ENCODE measurements at places on chromosomes 12 and 14. TPM values are rescaled to one million over a fixed set of nuclear protein-coding genes. Genes with fewer than 3 reads are reported as not detected.

E2F7 gene
- total RNA-seq = not detected

- H3K27me3 ChIP-seq = no peaks in the 10 kb centered on the region
- peaks cover 8% of the 10 kb centered on the region for H3K36me3 ChIP-seq
- no peaks in the 10 kb centered on the region for H3K4me1 ChIP-seq
- no peak for DNase-seq
- H3K27ac ChIP-seq = no peak overlapping the region
Measured at GRCh38 chr12:130796985-130797686, 41.9 kb downstream of the STX2 start.

DNA sequence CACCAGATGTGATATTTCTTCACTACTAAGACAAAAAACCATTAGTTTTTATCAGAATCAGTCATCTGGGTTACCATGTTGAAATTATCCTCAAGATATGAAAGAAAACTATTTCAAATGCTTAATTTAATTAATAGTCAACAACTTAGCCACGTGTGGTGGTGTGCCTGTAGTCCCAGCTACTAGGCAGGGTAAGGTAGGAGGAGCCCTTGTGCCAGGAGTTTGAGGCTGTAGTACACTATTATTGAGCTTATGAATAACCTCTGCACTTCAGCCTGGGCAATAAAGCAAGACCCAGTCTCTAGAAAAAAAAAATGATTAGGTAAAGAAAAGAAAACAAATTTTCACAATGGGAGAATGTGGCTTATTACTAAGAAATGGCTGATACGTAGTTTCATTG lies 33.4 kb downstream of the MRPL42 start:
- no peaks in the 10 kb centered on the region for H3K27me3 ChIP-seq
- no peaks in the 10 kb centered on the region for H3K4me1 ChIP-seq

- no peaks in the 10 kb centered on the region for H3K4me1 ChIP-seq
- DNase-seq = no peak
- no peak overlapping the region for H3K4me3 ChIP-seq
Measured at GRCh38 chr12:109554761-109555160, 18.5 kb downstream of the MMAB start.

PLXNC1 gene
- total RNA-seq = 4.0 TPM

DNA sequence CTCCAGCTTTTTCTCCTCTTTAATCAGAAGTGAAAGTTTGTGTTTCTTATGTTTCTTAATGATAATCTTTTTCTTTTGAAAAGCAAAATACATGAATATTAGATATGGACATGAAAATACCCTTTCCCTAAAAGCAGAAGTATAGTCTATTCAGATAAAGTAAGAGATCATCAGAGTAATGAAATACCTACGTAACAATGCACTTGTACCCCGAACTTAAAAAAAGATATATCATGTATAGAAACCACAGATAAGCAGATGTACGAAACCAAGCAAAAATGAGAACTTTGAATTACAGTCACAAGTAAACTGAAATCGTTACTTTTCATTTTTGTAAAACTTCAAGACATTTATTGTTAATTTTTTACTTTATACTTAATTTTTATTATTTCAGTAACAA lies 1.5 kb upstream of the GPR65 start:
- no peaks in the 10 kb centered on the region for H3K27me3 ChIP-seq
- no peaks in the 10 kb centered on the region for H3K4me1 ChIP-seq
- no peak overlapping the region for H3K27ac ChIP-seq

SYT10 gene
- total RNA-seq = not detected

DNA sequence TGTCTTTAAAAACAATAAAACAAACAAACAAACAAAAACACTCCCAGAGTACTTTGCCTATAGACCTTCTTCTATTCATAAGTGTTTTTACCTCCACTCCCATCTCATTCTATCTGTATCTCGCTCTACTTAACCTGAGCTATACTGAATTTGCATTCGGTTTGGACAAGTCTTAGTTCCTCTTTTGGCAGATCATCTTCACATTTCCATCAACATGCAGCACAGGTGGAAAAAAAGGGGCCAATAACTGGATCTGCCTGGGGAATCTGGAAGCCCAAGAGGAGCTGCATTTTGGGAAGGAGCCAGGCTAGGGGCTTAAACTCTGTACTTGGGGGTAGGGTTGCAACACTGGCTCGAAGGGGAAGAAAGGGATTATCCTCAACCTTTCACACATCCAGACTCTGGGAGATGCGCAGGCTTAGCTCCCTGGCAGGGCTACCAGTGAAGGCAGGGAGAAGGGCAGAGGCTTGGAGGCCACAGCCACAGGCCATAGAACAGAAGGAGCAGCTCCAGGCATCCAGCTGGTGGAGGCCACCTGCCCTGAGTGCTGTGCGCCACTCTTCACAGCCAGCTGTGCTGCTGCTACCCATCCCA lies 4.1 kb downstream of the NINJ2 start:
- H3K4me1 ChIP-seq = peaks cover 7% of the 10 kb centered on the region
- no peak overlapping the region for H3K27ac ChIP-seq
- DNase-seq = no peak
- no peaks in the 10 kb centered on the region for H3K36me3 ChIP-seq

DNA sequence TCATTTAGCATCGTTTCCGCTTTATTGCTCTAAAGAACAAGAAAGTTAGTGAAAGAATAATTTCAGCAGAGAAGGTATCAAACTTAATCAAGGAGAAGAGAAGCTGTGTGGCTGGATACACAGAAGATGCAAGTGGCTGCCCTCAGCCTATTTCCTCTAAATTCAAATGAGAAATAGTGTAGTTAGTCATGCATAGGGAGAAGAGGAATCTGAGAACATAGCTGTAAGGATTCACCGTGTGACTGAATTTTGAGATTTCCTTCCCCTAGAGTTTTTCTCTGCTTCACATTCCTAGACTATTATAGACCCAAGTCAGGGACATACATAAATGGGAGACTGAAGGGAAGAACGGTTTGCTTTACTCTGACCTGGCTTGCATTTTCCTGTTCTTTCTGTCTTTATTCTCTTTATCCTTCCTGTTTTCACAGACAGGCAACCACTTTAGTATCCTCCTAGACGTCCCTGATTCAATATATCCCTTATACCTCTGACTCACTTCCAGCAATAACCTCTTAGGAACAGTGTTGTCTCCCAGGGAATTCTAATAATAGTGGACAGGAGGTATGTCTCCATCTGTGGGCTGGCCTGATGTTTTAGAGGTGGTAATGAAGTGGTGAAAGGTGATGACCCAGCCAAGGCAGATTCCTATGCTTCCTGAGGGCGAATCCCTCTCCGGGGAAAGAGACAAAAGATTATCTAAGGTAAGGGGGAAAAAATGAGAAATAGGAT lies 7.0 kb downstream of the RNASE10 start:
- no peaks in the 10 kb centered on the region for H3K27me3 ChIP-seq
- no peak overlapping the region for H3K27ac ChIP-seq
- H3K36me3 ChIP-seq = no peaks in the 10 kb centered on the region
- H3K4me3 ChIP-seq = no peak overlapping the region

GRCh38 chr12:54019091-54019811 lies 9.0 kb upstream of the HOXC6 start:
- H3K4me3 ChIP-seq = peak overlapping the region; percentile 77
- peaks cover 9% of the 10 kb centered on the region for H3K27me3 ChIP-seq
- H3K27ac ChIP-seq = peak overlapping the region; percentile 99
- DNase-seq = no peak

DNA sequence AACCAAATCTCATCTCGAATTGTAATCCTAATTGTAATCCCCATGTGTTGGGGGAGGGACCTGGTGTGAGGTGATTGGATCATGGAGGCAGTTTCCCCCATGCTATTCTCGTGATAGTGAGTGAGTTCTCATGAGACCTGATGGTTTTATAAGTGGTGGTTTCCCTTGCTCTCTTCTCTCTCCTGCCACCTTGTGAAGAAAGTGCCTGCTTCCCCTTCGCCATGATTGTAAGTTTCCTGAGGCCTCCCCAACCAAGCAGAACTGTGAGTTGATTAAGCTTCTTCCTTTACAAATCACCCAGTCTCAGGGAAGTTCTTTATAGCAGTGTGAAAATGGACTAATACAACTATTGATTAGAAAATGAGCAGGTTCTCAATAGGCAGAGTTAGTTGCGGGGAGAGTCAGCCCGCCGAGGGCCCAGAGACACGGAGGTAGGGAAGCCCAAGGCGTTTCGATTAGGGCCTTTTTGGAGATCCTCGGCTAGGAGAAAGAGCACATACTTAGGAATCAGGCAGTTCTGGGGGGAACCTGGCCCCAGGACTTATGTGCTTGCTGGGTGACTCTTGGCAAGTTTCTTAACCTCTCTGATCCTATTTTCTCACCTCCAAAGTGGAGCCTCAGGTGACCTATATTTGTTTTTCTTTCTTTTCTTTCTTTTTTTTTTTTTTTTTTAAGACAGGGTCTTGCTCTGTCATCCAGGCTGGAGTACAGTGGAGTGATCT lies 65.7 kb downstream of the MVK start:
- no peaks in the 10 kb centered on the region for H3K36me3 ChIP-seq
- H3K4me1 ChIP-seq = no peaks in the 10 kb centered on the region
- DNase-seq = no peak
- H3K27me3 ChIP-seq = no peaks in the 10 kb centered on the region
- H3K4me3 ChIP-seq = no peak overlapping the region

DNA sequence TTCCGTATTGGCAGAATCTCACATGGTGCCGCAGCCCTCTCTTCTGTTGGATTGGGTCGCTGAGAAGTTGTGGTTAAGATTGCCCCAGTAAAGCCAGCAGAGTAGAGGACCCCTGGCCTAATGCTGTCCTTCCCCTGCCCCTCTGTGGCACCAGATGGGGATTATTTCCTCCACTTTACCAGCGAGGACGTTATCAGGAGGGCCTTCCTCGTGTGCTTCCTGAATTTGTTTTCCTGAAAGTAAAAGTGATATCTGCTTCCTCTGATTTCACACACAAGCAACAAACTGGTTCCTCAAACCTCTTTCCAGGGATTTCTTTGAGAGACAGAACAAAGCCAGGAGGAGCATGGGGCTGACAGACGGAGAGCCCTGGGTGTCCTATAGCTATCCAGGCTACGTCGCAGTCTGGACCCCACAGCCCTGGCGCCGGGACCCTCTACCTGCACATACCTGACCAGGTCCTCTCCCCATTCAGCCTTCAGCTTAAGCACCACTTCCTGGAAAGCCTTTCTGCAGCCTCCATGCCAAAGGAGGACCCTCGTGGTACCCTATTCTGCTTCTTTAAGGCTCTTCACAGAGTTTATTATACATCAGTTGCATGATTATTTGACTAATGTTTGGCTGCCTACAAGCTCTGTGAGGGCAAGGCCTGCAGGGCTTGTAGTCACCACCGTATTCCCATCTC lies 314.8 kb upstream of the FKBP4 start:
- H3K4me1 ChIP-seq = no peaks in the 10 kb centered on the region
- no peaks in the 10 kb centered on the region for H3K36me3 ChIP-seq
- no peaks in the 10 kb centered on the region for H3K27me3 ChIP-seq
- DNase-seq = no peak
- H3K4me3 ChIP-seq = no peak overlapping the region
- H3K27ac ChIP-seq = no peak overlapping the region

GRCh38 chr14:92263681-92264080 lies 59.3 kb upstream of the SLC24A4 start:
- DNase-seq = no peak
- no peaks in the 10 kb centered on the region for H3K36me3 ChIP-seq
- H3K27me3 ChIP-seq = no peaks in the 10 kb centered on the region
- no peak overlapping the region for H3K4me3 ChIP-seq
- H3K4me1 ChIP-seq = no peaks in the 10 kb centered on the region

CHGA gene
- total RNA-seq = not detected

DNA sequence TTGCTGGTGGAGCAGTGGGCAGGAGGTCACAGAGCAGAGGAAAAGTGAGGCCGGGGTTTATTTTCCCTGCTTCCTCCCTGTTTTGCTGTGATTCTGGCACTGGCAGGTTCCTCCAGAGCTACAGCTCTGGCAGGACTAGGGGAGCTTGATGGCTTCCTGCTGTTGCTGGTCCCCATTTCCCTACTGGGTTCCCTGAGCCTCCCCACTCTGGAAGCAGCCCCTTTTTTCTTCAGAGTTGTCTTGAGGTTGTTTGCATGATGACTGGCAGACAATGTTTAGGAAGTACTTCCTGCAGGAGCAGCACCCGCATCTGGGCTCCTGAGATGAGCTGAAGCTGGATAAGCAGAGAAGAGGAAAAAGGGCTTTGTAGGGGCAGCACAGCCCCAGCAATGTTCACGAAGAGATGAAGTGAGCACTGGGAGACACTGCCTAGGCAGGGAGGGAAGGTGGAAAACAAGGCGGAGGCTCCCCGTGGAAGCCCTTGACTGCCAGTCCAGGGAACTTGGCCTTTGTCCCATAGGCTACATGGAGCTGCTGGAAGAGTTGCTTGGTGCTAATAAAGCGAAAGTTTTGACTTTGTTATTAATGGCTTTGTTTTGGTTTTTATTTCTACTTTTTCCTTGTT lies 126.9 kb downstream of the SLC38A6 start:
- no peak for DNase-seq
- no peaks in the 10 kb centered on the region for H3K36me3 ChIP-seq
- H3K4me3 ChIP-seq = no peak overlapping the region
- peaks cover 65% of the 10 kb centered on the region for H3K4me1 ChIP-seq
- peak overlapping the region; percentile 73 for H3K27ac ChIP-seq

ANO4 gene
- not detected for total RNA-seq

GRCh38 chr12:1810201-1810930 lies 10.0 kb upstream of the LRTM2 start:
- no peaks in the 10 kb centered on the region for H3K36me3 ChIP-seq
- H3K4me3 ChIP-seq = no peak overlapping the region
- peaks cover 3% of the 10 kb centered on the region for H3K27me3 ChIP-seq
- peak; percentile 30 for DNase-seq
- peaks cover 7% of the 10 kb centered on the region for H3K4me1 ChIP-seq

PTPN21 gene
- 16.8 TPM for total RNA-seq

DNA sequence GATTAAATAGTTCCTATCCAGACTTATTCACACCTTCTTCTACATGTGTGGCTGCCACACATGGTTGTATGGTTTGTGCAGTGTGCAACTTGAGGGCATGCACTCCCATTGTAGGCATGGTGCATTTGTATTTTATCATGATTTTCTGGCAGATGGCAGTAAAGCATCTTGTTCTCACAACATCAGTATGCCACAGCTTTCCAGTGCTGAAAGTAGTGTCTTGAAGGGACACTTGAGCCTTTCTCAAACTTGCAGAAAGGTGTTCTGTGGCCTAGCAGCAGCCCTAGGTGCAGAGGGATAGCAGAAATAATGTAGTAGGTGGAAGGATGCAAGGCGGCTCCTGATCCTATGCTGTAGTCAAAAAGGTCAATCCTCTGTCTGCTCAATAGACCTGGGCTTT lies 72.9 kb downstream of the LMNTD1 start:
- H3K4me1 ChIP-seq = no peaks in the 10 kb centered on the region
- H3K27ac ChIP-seq = no peak overlapping the region
- H3K36me3 ChIP-seq = no peaks in the 10 kb centered on the region
- H3K4me3 ChIP-seq = no peak overlapping the region
- H3K27me3 ChIP-seq = no peaks in the 10 kb centered on the region

- H3K27ac ChIP-seq = no peak overlapping the region
- H3K27me3 ChIP-seq = no peaks in the 10 kb centered on the region
- no peak for DNase-seq
- no peak overlapping the region for H3K4me3 ChIP-seq
- no peaks in the 10 kb centered on the region for H3K4me1 ChIP-seq
- H3K36me3 ChIP-seq = no peaks in the 10 kb centered on the region
Measured at GRCh38 chr12:108890208-108890607, 10.3 kb downstream of the DAO start.
